Activated T-cell treated with anti-CD3 and anti-CD28 coated beads, Interleukin-2, amount 50 U/mL, for 4 hours (primary cell): ENCODE measurements at places on chromosomes 16 and 17. TPM values are rescaled to one million over a fixed set of nuclear protein-coding genes. Genes with fewer than 3 reads are reported as not detected.
A peak's percentile ranks its signal among the peaks of the same experiment; 100 is the strongest.

GRCh38 chr16:65760874-65761273, 605.6 kb upstream of the CDH5 start:
- DNase-seq = no peak

DNA sequence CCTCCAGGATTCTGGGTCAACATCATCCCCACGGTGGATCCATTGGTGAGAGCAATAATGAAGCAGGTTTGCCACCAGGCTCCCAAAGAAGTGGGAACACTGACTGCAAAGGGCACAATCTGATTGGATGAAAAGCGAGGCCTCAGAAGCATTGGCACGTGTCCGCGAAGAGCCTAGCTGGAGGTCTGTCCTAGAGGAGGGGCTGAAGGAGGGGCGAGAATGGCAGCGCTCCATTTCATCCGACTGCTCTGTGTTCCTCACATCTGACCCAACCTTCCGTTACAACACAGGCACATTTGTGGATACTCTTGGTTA, 79.9 kb downstream of the MRC2 start:
- no peak for DNase-seq

DNA sequence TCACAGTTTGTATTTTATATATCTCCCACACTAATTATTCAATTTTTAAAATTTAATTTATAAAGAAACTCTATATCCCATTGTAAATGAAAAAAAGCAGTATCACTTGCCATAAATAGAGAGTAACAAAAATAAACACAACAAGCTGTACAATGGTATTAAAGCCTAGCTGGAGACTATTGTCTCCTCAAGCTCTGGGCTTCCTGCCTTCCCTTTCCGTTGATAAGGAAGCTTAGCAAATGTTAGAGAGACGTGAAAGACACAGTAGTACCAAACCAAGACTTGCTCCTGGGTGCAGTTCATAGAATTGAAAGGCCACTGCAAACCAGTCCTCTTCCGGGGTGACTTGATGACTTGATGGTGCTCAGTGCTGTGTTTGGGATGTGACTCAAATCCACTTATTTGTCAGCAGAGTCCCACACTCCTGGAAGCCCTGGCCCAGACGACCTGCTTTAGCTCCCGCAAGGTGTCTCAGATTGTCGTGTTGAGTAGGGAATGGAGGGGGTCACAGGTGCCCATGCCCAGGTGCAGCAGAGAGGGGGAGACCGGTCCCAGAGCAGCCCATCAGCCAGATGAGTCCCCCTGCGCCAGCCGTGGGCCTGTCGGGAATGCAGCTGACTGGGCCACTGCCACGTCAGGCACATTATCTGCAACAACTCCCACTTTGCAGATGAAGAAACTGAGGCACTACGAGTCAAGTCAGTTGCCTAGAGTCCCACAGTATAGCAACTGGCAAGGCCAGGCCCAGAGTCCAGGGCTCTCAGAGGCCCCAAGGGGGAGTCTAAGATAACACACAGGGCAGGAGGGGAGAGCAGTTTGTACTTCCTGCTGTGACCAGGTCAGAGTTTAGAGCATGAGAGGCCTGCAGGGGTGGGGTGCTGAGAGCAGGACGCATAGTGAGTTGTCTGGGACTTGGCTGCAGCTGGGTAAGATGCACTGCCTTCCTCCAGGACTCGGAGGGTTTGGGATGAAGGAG, 40.5 kb downstream of the PSME3IP1 start:
- no peak for DNase-seq

- peak; percentile 34 for DNase-seq
Measured at GRCh38 chr16:30715750-30716445, 16.9 kb downstream of the SRCAP start.

DNA sequence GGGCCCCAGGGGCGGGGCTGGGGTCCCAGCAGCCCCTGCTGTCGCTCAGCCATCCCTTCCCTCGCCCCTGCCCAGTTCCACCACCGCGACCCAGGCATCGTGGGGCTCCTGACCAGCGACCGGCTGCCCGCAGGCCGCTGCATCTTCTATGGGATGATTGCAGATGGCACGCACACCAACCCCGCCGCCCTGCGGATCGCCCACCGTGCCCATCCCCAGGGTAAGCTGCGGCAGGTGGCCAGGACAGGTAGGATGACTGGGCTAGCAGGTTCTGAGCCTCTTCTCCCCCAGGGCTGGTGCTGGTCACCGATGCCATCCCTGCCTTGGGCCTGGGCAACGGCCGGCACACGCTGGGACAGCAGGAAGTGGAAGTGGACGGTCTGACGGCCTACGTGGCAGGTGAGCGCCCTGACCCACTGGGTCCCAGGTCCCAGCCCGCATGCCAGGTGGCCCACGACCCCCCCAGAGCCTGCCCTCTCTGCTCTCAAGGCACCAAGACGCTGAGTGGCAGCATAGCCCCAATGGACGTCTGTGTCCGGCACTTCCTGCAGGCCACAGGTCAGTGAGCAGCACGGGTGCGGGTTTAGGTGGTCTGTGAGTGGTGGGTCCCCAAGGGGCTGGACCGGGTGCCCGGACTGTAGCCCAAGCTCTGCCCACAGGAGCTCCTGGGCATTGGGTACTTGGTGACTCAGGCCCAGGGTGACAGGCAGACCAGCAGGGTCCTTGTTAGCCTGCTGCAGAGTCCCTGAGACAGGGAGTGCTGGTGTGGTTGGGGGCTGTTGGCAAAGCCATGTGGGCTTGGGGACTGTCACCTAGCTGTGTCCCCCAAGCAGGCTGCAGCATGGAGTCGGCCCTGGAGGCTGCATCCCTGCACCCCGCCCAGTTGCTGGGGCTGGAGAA, 2.8 kb downstream of the CEMP1 start:
- peak; percentile 4 for DNase-seq

GRCh38 chr16:8310816-8311215, 279.5 kb downstream of the TMEM114 start:
- DNase-seq = no peak

GRCh38 chr17:76994237-76994637, 126.0 kb downstream of the MGAT5B start:
- no peak for DNase-seq

DNA sequence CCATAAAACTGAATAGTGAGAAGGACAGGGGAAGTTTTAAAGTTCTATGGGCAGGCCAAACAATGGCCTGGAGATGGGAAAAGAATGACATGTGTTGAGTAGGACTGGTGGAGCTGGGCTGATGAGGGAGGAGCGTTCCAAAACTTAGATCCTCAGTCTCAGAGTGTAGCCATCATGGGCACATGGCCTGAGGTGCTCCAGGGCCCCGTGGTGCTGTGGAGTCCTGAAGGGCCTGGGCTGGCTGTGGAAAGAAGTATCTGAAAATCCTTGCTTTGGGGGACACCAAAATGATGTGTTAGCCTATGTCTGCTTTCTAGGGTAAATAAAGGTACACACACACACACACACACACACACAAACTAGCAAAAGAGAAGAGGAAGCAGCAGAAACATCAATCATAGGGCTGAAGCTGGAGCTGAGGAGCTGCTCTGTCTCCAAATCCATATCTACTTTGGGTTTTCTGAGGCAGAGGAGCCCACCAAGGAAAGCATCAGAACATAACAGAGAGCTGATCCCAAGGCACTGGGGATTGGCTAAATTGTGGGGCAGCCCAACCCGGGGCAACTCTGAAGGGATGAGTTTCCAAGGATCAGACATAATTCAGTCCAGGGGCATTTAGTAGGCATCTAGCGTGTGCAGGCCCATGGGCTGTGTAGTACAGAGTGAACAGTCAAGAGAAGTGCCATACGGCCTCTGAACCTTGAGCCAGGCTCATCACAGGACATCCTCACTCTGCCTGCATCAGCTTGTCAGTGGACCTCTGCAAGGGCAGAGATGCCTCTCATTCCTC, 85.2 kb downstream of the C16orf78 start:
- no peak for DNase-seq

DNA sequence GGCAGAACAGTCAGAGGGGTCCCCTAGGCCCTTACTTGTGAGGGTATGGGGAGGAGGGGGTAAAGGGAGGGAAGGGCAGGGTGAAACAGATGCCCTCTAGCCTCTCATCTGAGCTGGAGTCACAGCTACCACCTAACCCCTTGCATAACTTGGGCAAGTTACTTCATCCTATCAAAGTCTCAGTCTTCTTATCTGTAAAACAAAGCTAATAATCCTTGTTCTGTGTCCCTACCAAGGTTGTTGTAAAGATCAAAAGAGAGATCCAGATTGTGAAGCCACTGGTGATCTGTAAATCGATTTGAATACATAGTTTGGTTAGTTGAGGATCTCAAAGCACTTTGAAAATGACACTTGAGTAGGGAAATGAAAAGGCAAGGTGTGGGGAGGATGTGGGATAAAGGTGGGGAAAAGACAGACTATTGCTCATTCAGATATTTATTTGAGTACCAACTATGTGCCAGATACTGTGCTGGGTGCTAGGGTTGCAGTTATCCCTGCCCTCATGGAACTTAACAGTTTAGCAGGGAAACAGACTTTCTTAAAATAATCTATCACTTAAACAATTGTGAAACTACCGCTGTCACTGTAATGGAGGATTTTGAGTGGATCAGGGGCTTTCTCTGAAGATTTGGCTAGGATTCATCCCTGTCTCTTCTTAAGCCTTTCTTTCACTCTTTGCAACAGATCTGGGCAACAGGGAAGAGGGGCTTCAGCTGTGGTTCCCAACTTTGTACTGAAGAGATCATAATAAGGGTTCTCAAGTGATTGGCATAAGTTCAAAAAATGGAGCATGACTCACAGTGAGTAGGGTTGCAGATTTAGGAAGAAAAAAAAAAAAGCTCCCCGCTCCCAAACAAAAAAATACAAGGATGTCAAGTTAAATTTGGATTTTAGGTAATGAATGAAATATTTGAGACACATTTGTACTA, 3.0 kb downstream of the HEATR9 start:
- no peak for DNase-seq

DNA sequence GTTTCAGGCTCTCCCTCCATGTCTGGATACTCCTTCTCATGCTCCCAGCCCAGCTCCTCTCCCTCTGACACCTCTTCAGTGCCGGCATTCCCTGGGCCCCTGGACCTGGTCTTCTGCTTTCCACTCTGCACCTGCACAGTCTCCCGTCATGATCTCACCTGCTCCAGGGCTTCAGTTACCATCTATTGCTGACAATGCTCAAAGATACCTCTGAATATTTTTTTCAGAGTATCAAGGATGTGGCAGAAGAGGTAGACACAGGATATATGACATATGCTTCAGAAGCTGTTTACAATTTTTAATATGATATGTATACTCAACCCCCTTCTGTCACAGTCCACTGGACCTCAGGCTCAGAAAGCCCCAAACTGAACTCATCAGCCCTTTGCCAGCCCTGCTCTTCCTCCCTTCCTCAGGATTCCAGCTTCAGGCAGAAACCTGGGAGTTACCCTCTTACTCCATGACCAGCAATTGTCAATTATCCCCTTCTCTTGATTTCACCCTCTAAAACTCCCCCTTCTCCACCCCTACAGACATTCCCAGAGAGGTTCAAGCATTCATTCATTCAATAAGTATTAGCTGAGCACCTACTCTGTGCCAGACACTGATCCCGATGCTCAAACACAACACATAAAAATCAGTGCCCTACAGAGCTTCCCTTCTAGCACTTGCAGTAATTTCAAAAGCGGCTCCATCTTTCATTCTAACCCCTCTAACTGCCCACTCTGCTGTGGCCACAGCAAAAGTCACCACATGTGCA, 7.8 kb upstream of the MLLT6 start:
- no peak for DNase-seq

DNA sequence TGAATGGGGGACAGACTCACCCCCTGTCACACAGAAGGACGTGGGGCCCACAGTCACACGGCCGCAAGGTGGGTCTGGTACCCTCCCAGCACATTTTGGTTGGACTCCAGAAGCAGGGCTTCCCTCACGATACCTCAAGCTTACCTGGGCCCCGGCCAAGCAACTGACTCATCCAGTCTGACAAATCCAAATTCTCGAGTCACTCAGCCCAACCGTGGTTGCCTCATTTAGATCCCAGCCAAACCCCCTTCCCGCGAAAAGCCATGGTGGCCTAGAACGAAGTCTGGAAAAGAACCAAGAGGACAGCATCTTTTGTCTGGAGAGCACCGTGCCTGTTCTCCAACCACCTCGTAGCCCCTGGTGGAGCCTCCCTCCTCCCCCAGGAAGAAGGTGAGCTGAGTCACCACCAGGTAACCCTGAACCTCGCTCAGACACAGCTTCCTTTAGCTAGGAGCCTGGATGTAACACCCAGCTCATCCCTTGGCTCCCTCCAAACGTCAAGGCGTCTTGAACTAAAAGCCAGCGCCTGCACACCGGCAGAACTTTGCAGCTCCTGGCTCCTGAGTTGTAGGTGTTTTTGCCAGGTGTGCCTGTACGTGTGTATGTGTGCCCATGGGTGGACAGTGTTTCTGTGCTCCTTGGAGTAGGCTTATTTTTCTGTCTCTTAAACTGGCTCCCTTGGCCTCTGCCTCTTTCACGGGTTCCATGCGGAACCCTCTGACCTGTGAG, 78.9 kb downstream of the CMIP start:
- no peak for DNase-seq

GRCh38 chr17:17723354-17724261, 42.4 kb downstream of the RAI1 start:
- DNase-seq = peak; percentile 21

GRCh38 chr16:62882552-62883221, 846.4 kb upstream of the CDH8 start:
- DNase-seq = no peak

GRCh38 chr17:3535253-3535995, 22.2 kb downstream of the TRPV3 start:
- peak; percentile 21 for DNase-seq

DNA sequence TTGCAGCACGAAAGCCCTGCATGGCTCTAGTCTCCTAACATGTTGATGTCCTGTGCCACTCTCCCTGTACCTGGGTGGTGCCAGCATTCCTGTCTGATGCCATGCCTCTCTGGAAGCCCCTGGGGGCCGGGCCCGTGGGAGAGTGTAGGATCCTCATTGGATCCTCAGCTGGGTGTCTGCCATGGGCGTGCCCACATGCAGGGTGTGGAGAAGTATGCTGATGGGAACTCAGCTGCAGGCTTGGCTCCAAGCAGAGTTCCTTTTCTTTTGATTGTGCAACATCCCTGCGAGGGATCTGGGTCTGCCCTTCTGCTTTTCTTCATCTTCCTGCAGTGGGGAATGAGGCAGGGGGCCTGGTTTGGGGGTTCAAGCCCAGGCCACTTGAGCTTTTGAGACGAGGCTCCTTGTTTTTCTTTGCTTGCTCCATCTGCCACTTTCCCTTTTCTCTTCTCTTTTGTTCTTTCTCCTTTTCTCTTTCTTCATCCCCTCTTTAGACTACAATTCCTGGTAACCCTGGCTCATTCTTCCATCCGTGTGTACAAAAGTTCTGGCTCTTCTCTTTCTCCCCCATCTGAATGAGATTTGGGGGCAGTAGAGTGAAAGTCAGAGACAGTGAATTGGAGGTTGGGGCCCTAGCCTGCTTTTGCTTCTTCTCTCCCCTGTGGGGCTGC, 32.9 kb downstream of the KSR1 start:
- DNase-seq = no peak

The NPIPA3 gene
- total RNA-seq = 1.5 TPM

The CSH1 gene
- total RNA-seq = not detected

The YBX2 gene
- 0.18 TPM for total RNA-seq

The OTOA gene
- not detected for total RNA-seq
